Adrenal gland (tissue), 19 donors: ENCODE measurements at places on chromosomes 12 and 14. TPM values are rescaled to one million over a fixed set of nuclear protein-coding genes. Genes with fewer than 3 reads are reported as not detected.

The SLCO1C1 gene
- total RNA-seq, result not detected

The TNFAIP2 gene
- total RNA-seq, result 290 TPM

The DACT1 gene
- 10.5 TPM for total RNA-seq

The PLXNC1 gene
- 11.7 TPM for total RNA-seq

The CAPZA3 gene
- not detected for total RNA-seq

The FCF1 gene
- total RNA-seq, result 43.8 TPM

The TBX3 gene
- total RNA-seq, result 404 TPM

The SRRM4 gene
- total RNA-seq, result 0.78 TPM

The TMTC1 gene
- 82.2 TPM for total RNA-seq

The TUNAR gene
- not detected for total RNA-seq

The KRT82 gene
- not detected for total RNA-seq

The ERBB3 gene
- 1.6 TPM for total RNA-seq

The NAA30 gene
- 8.9 TPM for total RNA-seq

The CABP1 gene
- total RNA-seq, result 2.1 TPM

The AQP2 gene
- not detected for total RNA-seq

The MYO1H gene
- total RNA-seq, result not detected

The KICS2 gene
- 13.5 TPM for total RNA-seq

The PRKD1 gene
- total RNA-seq, result 24.3 TPM

The PKP2 gene
- total RNA-seq, result 1.3 TPM
